ENCODE measurements at places on chromosomes 6 and 20. TPM values are rescaled to one million over a fixed set of nuclear protein-coding genes. Genes with fewer than 3 reads are reported as not detected.
A peak's percentile ranks its signal among the peaks of the same experiment; 100 is the strongest.

DNA sequence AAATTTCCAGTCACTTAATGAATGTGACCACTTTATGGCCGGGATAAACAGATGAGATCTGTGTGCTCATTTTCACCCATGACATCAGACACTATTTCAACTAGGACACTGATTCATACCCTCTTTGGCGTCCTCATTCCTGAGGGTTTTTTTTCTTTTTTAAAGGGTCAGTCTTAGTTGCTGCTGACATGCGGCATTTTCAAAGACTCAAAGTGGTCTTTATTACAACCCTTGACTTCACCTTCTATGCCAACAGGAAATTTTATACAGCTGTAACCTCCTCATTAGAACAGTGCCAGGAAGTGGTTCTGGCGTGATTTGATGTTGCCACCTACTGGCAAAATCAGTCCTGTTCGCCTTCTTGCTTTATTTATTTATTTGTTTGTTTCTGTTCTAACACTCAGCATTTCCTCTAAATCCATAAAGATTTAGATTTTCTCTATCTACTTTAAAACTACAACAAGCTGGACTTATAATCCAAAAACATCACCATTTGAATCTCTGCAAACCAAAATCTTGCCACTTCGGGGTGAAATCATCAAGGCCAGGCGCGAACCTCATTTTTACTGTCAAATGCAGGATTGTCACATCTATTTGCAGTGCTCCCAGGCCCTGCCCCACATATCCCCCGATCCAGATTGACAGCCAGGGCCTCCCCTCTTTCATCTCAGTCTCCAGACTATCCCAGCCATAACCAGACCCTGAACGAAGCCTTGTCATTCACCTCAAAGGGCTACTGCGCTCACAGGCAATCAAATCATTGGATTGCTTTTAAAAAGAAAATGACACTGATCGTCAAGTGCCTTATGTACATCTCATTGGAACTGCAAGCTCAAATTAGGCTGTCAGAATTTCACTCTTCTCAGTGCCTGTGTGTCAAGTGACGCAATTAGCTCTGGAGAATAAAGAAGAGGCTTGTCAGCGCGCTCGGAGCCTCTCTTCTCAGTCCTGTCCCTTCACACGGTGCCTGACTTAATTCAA, 77.5 kb downstream of the C6orf118 start:
- DNase-seq = peak; percentile 44

- DNase-seq = no peak
These were observed 48.3 kb downstream of the TBXT start for GRCh38 chr6:166119116-166119911.

- no peak for DNase-seq
These were observed 16.3 kb upstream of the SDCBP2 start for GRCh38 chr20:1345030-1345755.

DNA sequence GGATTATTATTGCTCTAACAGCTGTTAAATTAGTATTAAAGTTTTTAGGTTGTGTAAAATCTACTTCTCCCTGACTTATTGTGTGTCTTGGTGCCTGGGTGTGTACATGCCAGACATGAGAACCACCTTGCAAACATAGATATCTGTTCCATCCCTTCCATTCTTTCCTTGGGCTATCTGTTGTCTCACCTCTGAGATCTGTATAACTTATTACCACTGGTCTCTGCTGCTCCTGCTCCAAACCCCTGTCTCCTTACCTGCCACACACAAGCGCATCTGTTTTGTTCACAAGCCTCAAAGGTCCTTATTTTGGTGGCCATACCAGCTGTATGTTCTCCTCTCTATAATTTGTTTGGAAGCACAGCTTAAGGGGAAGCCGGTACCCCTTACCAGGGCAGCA, 2.5 kb downstream of the LRRC1 start:
- DNase-seq = no peak

The COL9A1 gene
- 37.5 TPM for polyA plus RNA-seq

The PPP1R3G gene
- 2.6 TPM for polyA plus RNA-seq

Measured in renal cortex interstitium (tissue), 15 donors.